LHCN-M2 (cell line): ENCODE measurements at places on chromosomes 7 and 10. TPM values are rescaled to one million over a fixed set of nuclear protein-coding genes. Genes with fewer than 3 reads are reported as not detected.

The CTTNBP2 gene
- 7.5 and 7.6 TPM in 2 replicates for total RNA-seq

The HOXA4 gene
- 7.5 and 8.9 TPM in 2 replicates for total RNA-seq

The TEX47 gene
- not detected in 2 replicates for total RNA-seq

The LLCFC1 gene
- not detected in 2 replicates for total RNA-seq

The AGMO gene
- total RNA-seq: 0.06 TPM in 1 of 2 replicates, not detected in the other

The BMPER gene
- total RNA-seq: 4.1 and 5.1 TPM in 2 replicates

The EBLN1 gene
- 0.26 TPM in 1 of 2 replicates, not detected in the other for total RNA-seq

The VSTM4 gene
- total RNA-seq: 0.23 and 0.64 TPM in 2 replicates

The PKD2L1 gene
- not detected in 2 replicates for total RNA-seq

The PMS2 gene
- total RNA-seq: 24.8 and 28.1 TPM in 2 replicates

The LRIT1 gene
- not detected in 2 replicates for total RNA-seq

The GNAI1 gene
- total RNA-seq: 84.0 and 95.9 TPM in 2 replicates

The CRHR2 gene
- not detected in 2 replicates for total RNA-seq

The ZNF804B gene
- not detected in 2 replicates for total RNA-seq

The AMPH gene
- total RNA-seq: 0.06 and 0.19 TPM in 2 replicates

The TMEM196 gene
- total RNA-seq: not detected in 2 replicates

The HDAC9 gene
- 7.1 and 16.5 TPM in 2 replicates for total RNA-seq

The DHX32 gene
- 37.4 and 38.7 TPM in 2 replicates for total RNA-seq

The MAGI2 gene
- 2.4 and 3.6 TPM in 2 replicates for total RNA-seq

The CYP2C18 gene
- total RNA-seq: not detected in 2 replicates

The IGFBP3 gene
- total RNA-seq: 14.0 and 31.9 TPM in 2 replicates

The TFR2 gene
- total RNA-seq: 1.3 TPM in 2 replicates

The PRPS1L1 gene
- total RNA-seq: not detected in 2 replicates

The TES gene
- 1.0 and 3.1 TPM in 2 replicates for total RNA-seq

The LIPJ gene
- total RNA-seq: not detected in 2 replicates

The ZDHHC16 gene
- 77.3 and 86.1 TPM in 2 replicates for total RNA-seq
